ENCODE measurements at places on chromosomes 7 and 10. TPM values are rescaled to one million over a fixed set of nuclear protein-coding genes. Genes with fewer than 3 reads are reported as not detected.
A peak's percentile ranks its signal among the peaks of the same experiment; 100 is the strongest.

GNAT3 gene
- not detected for total RNA-seq

SORBS1 gene
- 593 TPM for total RNA-seq

DNA sequence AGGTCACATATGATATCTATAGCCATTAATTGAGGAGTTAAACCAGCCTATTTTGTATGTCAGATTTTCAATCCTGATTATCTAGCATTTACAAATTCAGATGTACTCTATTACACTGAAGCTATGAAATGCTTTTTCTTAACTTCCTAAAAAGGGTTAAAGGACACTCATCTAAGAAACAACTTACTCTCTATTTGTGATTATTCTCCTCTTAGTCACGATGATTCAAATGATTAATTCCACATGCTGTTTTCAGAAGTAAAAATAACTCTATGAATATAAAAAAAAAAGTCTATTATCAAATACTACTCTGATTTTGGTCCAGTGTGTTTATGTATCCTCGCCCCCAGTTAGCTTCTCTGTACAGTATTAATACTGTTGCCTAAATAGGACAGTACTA lies 1199.9 kb downstream of the GATA3 start:
- no peak for DNase-seq

- no peak for DNase-seq
Observed at GRCh38 chr10:89566095-89566950, 30.9 kb upstream of the SLC16A12 start.

DNA sequence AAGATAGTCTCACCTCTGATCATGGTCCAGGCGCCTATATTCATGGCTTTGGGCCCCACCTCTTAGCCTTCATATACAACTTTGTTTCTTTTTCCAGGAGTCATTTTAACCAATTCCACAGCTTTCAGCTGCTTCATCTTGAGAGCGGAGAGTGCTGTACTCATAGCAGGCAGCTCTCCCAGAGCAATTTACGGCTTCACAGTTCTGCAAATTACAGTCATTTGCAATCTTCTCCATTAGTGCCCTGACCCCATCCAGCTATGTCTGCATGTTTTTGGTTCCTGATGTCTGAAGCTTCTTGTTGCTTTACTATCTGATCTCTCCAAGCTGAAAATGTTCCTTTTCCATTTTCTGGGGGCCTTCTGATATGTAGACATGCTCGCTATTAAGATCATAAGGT lies 18.0 kb upstream of the MEST start:
- no peak for DNase-seq

- no peak for DNase-seq
Observed at GRCh38 chr10:112000466-112000865, 183.1 kb downstream of the GPAM start.

- DNase-seq = no peak
Observed at GRCh38 chr10:33065111-33065510, 107.1 kb upstream of the ITGB1 start.

DNA sequence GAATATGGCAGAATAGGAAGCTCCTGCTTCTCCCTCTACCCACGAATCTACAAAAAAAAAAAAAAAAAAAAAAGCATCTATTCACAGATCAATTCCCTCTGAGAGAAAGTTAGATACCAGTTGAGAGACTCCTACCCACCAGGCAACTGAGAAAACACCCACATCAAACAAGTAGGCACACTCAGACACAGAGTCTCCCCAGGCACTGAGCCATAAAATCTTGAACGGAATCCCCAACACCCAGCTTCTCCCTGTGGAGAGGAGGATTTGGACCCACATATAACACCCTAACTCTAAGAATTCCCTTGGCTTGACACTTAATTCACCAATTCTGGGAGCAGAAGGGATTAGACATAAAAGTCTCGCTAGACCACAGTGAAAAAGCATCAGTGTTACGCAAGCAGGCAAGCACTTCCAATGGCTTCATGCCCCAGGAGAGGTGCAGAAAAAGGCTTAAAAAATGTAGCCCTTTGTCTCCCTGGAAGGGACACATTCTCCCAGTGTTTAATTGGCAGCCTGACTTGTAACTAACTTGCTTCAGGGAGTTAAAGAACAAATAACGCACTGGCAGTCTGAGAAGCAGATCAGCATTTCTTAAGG lies 192.2 kb downstream of the ELAPOR2 start:
- DNase-seq = no peak

DNA sequence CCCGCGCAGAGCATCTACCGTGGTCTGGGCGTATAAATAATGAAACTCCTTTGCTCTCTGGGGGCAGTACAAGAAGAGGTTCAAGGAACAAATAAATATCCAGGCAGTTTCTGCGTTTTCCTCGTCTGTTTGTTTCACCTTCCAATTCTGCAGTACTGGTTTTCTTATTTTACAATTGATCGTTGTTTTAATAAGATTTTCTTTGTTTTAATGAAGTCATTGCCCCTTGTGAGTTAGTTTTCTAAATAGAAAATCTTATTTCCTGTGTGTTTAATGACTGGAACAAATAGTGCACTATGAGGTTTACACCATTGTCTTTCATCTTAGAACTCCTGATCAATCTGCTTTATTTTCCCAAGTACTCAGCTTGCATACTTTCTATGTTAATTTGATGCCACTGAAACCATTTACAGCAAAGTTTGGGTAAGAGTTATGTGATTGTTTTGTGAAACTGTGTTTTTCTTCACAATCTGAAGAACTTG lies 1.2 kb downstream of the PLEKHA1 start:
- no peak for DNase-seq

GRCh38 chr7:121182902-121183301 lies 145.9 kb upstream of the WNT16 start:
- DNase-seq = no peak

- DNase-seq = no peak
Observed at GRCh38 chr7:115146148-115146547, 224.3 kb downstream of the MDFIC start.

GRCh38 chr10:102580230-102580629 lies 64.0 kb upstream of the TRIM8 start:
- no peak for DNase-seq

DNA sequence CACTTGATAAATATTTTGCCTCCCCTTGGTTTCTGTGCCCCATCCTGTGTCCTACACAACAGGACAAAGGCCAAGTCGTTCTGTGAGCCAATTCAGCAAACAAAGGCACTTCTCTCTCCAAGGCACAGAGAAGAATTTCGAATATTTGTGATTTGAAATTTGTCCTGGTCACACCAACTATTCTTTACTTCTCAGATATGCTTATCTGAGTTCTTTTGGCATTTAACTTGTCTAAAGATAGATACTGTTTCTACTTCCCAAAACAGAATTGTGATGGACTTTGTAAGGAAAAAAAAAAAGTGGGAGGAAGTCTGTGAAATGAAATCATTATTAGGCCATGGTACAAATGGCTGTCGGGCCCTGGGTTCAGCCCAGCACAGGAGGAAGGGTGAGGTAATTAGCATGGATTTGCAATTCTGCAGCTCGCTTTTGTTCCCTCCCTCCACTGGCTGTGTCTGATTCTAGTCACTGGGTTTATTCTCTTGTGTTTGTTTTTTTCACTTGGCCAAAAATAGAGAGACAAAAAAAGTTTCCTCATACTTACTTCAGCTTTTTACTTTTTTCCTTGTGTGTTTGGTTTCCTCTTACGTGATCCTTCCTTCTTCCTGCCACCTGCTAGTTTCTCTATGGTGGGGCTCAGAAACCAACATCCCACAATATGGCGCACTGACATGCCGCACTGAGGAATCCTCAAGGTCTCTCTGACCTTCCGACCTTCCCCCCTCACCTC lies 108.2 kb upstream of the MKLN1 start:
- no peak for DNase-seq

GRCh38 chr10:23826421-23826820 lies 382.5 kb upstream of the KIAA1217 start:
- no peak for DNase-seq

DNA sequence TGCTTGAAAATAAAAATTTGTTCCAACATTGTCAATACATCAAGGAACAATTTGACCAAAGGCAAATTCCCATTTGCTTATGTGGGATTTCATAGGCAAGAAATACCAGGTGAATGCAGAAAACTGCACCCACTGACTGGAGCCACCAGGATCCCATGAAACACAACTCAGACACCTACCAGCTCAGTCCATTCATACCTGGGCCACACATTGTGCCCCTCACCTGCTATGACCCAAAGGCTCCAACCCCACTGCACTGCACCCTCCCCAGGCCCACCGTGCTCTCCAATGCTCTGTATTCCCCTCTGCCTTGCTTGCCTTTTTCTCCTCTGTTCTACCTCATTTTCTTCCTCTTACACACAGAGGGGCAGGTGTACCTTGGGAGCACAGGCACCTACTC lies 5.3 kb downstream of the NCAPG2 start:
- DNase-seq = no peak

- no peak for DNase-seq
Observed at GRCh38 chr10:71006506-71006905, 118.1 kb upstream of the PCBD1 start.

DNA sequence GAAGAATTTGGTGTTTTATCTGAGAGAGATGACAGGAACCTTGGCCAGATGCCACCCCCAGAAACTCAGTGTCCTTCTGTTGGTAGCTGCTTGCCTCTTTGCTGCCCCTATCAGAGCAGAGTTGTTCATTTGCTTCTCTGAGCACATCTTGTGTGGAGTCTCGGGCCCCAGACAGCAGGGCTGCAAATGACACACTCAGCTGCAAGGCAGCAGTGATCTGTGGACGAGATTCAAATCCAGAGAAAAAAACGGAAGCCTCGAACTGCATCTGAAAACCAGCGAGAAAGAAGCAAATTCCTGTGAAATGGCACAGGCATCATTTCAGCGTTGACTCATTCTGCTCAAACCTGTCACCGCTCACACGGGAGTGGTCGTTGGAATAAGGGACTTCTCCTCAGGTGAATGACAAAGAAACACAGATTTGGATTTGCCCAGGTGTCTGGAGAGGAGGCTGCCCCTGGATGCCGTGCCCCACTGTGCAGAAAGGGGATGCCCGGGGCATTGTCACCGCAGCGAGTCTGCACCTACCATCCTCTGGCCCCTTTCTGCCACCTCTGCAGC lies 144.7 kb downstream of the PFKFB3 start:
- DNase-seq = no peak

GRCh38 chr10:11837372-11838161 lies 14.4 kb downstream of the PROSER2 start:
- DNase-seq = peak; percentile 13

- no peak for DNase-seq
Observed at GRCh38 chr7:105118612-105119600, 104.9 kb downstream of the KMT2E start.

GRCh38 chr10:19874791-19875190 lies 58.6 kb downstream of the PLXDC2 start:
- no peak for DNase-seq

- DNase-seq = no peak
Observed at GRCh38 chr10:52755297-52756062, 17.1 kb downstream of the MBL2 start.
